ENCODE measurements at places on chromosomes 2 and 18.

DNA sequence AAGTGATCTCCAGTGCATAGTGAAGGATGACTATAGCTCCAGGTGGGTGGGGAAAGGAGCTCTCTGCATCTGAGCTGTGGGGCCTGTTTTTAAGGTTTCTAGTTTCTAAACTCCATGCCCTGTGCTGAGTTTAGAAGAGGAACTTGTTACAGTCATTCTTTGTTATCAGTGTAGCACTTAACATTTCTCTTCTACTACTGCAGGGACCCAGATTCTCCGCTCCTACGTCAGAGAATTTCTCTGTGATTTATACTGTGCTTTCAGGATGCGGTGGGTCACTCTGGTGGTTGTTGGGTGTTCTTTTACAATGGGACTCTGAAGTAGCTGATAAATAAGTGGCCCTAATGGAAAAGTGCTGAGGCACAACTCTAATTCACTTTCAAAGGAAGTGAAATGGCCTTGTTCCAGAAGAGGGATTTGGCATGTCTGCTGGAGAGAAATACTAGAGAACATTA, 122.0 kb downstream of the WDSUB1 start:
- no peak for DNase-seq

GRCh38 chr2:60536746-60537145, 16.7 kb downstream of the BCL11A start:
- DNase-seq, result no peak

DNA sequence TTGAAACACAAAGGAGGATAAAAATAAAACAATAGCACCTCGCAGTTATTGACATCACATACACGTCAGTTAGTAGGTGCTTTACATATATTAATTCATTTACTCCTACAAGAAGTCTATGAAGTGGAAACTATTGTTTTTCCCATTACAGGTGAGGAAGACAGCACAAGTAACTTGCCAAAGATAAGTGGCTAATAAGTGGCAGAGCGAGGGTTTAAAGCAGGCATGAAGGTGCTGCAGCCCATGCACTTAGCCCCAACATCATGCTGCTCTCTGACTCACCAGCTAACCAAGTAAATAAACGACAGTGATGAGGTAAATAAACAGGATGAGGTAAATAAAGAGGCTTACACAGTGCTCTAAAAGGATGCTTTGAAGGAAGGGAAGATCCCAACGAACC, 498.6 kb upstream of the ZEB2 start:
- no peak for DNase-seq

GRCh38 chr2:16625759-16626158, 39.9 kb downstream of the CYRIA start:
- DNase-seq, result no peak

- no peak for DNase-seq
Measured at GRCh38 chr2:128727914-128728313, 409.2 kb upstream of the HS6ST1 start.

Measured in coronary artery (tissue), 2 donors.